ENCODE measurements at places on chromosomes 1 and 21. TPM values are rescaled to one million over a fixed set of nuclear protein-coding genes. Genes with fewer than 3 reads are reported as not detected.

GRCh38 chr1:27928216-27928954 lies 6.4 kb upstream of the SMPDL3B start:
- no peak for DNase-seq
- H3K27ac ChIP-seq = no peak overlapping the region
- H3K4me3 ChIP-seq = no peak overlapping the region
- no peaks in the 10 kb centered on the region for H3K4me1 ChIP-seq

DNA sequence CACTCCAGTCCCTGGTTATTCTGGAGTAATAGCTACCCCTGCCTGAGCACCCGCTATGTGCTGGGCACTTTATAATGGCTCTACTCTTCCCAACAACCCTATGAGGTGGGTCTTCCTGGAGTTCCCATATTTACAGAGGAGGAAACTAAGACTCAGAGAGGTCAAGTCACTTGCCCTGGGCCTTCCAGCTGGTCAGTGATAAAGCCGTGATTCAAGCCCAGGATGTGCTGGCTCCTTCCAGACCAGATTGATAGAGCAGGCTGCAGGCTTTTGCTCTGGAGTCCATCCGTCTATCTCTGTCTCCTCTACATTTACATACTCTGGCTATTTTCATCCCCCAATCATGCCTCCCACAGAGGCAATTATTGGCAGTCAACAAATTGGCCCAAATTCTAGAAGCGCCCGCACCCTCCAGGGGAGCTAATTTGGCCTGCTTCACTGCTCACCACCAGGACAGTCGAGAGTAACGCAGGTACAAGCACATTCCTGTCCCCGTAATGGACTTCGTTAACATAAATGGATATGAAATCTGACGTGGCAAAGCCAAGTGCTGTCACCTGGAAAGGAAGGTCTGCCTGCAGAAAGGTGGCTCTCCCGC lies 39.8 kb upstream of the SELENON start:
- no peak overlapping the region for H3K27ac ChIP-seq
- no peaks in the 10 kb centered on the region for H3K4me1 ChIP-seq
- no peak overlapping the region for H3K4me3 ChIP-seq
- no peak for DNase-seq
- no peaks in the 10 kb centered on the region for H3K27me3 ChIP-seq

DNA sequence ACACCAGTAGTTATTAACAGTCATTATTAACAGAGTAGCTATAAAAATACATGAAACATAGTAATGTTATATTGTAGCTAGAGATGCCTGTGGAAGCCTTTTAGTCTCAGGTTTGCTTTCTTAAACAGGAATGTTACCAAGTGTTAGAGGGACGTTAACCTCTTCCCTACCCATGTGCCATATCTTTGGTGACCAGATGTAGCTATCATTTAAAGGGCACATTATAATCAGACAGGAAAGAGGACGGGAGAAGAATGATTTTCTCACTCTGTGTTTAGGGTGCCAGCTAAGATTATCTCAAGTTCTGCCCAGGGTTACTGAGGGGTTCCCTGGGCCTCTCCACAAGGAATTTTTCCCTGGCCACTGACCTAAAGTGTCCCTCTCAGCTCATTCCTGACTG lies 20.9 kb upstream of the UBL4B start:
- no peak for DNase-seq
- H3K4me3 ChIP-seq = no peak overlapping the region
- H3K4me1 ChIP-seq = no peaks in the 10 kb centered on the region
- H3K27me3 ChIP-seq = no peaks in the 10 kb centered on the region
- no peaks in the 10 kb centered on the region for H3K36me3 ChIP-seq

FAM78B gene
- total RNA-seq = 1.3 TPM

MAP1LC3C gene
- total RNA-seq = 4.8 TPM
